Thyroid gland (tissue), 4 donors: ENCODE measurements at places on chromosomes 3 and 15. TPM values are rescaled to one million over a fixed set of nuclear protein-coding genes. Genes with fewer than 3 reads are reported as not detected.

GRCh38 chr3:150545419-150546225, 674 bp downstream of the SERP1 start:
- DNase-seq, result peak; percentile 48

- DNase-seq, result no peak
Observed at GRCh38 chr3:5181469-5182141, 5.9 kb upstream of the EDEM1 start.

- DNase-seq, result no peak
Observed at GRCh38 chr3:19267040-19267439, 118.7 kb downstream of the KCNH8 start.

DNA sequence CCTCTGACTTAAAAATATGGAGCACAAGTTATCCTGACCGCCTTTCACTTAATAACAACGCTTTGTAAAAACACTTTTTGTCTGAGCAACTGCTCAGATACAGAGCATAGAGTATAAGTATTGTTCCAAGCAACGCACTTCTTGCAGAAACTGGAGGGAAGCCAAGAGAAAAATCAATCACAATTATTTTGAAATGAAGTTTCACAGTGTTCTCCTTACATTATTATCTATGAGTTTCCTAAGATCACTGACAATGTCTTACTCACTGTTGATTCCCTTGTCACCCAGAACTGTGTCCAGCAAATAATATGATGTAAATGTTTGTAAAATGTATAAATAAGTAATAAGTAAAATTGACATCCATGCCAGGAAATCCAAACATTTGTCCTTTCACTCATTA, 184.6 kb upstream of the GPR149 start:
- DNase-seq, result no peak

DNA sequence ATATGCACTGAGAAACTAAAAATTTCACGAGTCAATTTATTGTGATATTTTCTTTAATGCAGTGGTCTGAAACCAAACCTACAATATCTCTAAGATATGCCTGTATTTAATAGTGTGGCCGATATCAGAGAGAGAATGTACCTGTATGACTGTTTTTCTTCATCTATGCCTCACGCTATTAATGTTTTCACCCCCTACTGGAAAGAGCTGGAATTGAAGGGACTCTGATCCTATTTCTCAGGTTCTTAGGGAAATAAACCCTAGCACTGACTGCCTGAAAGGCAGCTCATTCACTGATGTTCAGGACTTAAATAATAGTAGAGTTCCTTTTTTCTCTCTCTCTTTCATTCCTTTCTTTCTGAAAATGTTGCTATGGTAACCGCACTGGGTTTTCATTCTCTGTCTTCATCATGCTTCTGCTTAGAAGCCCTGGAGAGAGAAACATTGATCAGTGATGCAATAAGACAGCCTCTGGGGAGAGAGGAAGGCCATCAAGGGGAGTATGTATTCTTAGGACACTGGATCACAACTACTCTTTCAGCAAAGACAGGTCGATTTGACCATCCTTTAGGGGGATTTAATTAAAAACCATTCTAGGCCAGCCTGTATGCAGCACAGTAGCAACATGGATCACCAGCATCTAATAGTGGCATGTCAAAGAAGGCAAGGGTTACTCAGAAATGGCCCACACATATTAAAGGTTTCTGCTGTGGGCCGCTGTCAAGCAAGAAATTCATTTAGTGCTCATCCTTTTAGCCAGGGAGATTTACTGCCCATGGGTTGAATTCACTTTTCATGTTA, 1135.7 kb downstream of the IGSF11 start:
- DNase-seq, result no peak

- peak; percentile 21 for DNase-seq
Observed at GRCh38 chr3:172903642-172904320, 153.3 kb downstream of the ECT2 start.

DNA sequence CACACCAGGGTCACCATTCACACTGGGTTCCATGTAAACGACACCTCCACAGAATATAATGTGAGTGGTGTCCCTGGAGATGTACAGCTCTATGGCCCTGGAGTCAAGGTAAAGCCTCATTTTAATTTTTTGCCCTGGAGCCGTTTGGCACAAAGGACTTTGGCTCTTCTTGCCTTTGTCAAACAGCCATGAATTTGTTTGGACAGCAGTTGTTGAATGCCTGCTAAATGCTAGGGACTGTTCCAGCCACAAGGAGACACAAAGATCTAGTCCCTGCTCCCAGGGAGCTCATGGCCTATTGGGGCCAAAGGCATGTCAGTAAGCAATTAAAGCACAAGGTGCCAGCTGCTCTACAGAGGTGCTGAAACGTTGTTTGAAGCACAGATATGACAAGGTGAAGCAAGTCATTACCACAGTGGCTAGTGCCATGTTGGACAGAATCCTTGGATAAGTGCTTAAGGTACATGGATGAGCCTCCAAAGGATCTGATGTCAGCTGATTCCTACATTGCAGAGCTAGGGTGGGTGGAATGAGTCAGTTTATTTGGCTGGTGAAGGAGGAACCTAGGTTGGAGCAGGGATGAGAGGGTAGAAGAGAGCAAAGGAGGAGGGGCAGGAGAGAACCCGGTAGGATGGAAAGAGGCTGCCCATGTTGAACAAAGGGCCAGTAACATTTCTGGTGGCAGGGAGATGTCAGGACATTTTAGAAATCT, 171.9 kb upstream of the CTDSPL start:
- DNase-seq, result no peak

DNA sequence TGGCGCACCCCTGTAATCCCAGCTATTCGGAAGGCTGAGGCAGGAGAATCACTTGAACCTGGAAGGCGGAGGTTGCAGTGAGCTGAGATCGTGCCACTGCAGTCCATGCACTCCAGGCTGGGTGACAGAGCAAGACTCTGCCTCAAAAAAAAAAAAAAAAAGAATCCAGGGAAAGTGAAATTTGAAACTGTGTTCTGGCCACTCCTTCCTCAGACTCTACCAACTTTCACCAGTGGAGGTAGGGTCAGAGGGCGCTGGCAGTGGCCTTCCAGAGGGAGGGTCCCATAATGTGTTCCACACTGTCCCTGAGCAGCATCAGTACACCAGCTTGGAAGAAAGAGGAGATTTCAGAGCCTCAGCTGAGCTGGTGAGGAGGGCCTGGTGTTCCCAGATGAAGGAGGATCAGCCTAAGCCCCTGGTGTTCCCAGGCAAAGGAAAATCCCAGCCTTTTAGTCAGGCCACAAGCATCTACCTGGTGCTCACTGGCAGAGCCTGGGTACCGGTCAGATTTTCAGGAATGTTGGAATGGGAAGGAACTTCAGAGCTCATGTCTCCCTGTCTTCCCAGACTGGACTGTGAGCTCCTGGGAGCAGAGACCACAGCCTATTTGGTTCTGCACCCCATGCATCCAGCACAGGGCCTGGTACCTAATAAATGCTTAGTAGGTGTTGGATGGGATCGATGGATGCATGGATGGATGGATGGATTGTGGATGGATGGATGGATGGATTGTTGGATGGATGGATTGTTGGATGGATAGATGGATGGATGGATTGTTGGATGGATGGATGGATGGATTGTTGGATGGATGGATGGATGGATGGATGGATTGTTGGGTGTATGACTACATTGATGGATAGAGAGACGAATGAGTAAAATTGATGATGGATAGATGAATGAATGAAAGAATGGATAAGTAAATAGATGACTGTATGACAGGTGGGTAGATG, 117.9 kb downstream of the CORO2B start:
- DNase-seq, result no peak

- no peak for DNase-seq
Observed at GRCh38 chr3:156299569-156299968, 179.2 kb downstream of the KCNAB1 start.

GRCh38 chr3:158535918-158536317, 35.1 kb upstream of the MLF1 start:
- DNase-seq, result no peak

GRCh38 chr15:72964135-72964534, 88.1 kb upstream of the NEO1 start:
- DNase-seq, result no peak

GRCh38 chr15:52021128-52021671, 2.2 kb downstream of the MAPK6 start:
- DNase-seq, result peak; percentile 72

DNA sequence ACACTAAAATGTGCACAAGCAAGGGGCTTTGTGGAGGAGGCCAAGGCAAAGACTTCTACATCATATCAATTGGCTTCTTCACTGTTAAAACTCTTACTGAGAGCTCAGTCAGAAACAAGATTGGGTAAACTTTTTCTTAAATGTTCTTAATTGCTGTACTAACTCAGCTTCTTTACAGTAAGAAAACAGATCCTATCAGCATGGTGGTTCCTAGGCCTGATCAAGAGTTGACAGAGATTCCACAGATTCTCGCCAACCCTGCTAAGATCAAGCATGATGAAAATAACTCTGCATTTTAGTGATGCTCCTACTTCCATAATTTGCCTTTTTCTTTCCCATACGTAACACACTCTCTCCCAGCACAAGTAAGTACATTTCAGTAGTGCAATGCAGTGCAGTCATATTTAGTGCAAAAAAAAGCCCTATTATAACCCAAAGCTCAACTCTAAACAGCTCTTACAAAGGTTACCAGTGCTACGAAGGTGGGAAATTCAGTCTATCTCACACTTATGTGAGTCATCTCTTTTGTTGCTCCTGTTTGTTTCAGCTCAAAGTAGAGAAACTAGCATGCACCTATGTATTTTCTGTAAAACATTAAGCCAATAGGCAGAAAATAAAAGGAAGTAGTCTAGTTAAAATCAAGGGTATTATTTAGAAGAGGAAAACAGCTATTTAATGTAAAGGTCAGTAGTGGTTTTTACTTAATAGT, 29.9 kb downstream of the TIGIT start:
- no peak for DNase-seq

SELENOK gene
- total RNA-seq, result 79.0 TPM

RLBP1 gene
- total RNA-seq, result not detected

SPINK8 gene
- not detected for total RNA-seq
